ENCODE measurements at places on chromosomes 12 and 14.

DNA sequence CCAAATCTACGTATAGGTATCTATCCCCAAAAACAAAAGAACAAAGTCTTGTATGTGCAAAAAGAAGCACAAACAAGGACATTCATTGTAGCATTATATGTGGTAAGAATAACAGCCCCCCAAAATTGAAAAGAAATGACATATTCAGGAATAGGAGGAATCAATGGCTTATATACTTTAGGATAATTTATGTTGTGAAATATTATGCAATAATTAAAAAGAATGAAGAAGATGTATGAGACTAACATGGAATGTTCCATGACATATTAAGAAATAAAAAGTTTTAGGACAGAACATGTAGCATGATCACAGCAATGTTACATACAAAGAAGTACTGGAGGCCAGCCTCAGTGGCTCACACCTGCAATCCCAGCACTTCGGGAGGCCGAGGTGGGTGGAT lies 9.1 kb downstream of the SMCO2 start:
- DNase-seq: no peak

GRCh38 chr12:72201457-72201856 lies 70.7 kb upstream of the TRHDE start:
- no peak for DNase-seq

GRCh38 chr12:88388566-88389540 lies 191.4 kb downstream of the KITLG start:
- no peak for DNase-seq

- DNase-seq: no peak
Observed at GRCh38 chr14:36684946-36685345, 23.3 kb downstream of the PAX9 start.

GRCh38 chr12:95544756-95545155 lies 6.5 kb downstream of the USP44 start:
- DNase-seq: no peak

All from activated CD4-positive, alpha-beta T cell treated with anti-CD3 and anti-CD28 coated beads, Interleukin-2, Interleukin-6, amounts not matched to agents 100 ng/mL and 50 ng/mL, durations not matched to agents 16 hours and 8 hours (primary cell).